ENCODE measurements at places on chromosomes 3 and 15. TPM values are rescaled to one million over a fixed set of nuclear protein-coding genes. Genes with fewer than 3 reads are reported as not detected.

DNA sequence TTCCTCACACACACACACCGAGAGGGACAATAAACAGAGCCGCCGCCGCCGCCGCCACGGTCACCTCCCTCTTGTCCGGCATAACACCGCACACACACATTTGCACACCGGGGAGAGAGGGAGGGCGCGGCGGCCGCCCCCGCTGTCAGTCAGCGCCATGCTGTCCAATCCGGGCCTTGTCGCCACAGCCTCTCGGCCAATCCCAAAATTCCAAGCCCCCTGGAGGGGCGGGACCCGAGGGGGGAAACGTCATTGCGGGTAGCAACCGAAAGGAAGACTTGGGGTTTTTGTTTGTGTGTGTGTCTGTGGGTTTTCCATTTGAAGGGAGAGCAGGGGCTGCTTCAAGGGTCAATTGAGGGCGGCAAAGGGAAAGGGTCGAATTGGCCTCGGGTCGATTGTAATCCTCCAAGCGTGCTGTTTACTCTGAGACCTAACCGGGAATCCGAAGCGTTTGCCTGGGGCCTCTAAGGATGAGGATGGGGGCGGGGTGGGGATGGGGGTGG is at the start of gene TOP2B:
Gene TOP2B, minus strand, starts transcription at position 96 of the 503 bp plus-strand sequence. CDS start 610 bp downstream, outside the sequence.
- H3K4me3 ChIP-seq = peak within 1 kb of the TSS; percentile 75
- H3K27ac ChIP-seq = peak within 1 kb of the TSS; percentile 92
- no peaks in the 10 kb centered on the region for H3K36me3 ChIP-seq

Gene SH2D7
- total RNA-seq = not detected

Gene MYRIP
- total RNA-seq = 1.8 TPM

GRCh38 chr3:21618695-21619094 is 132.3 kb downstream of the ZNF385D start:
- no peaks in the 10 kb centered on the region for H3K36me3 ChIP-seq
- H3K27ac ChIP-seq = no peak overlapping the region
- H3K4me3 ChIP-seq = no peak overlapping the region
- DNase-seq = no peak
- no peaks in the 10 kb centered on the region for H3K4me1 ChIP-seq
- no peaks in the 10 kb centered on the region for H3K27me3 ChIP-seq
